ENCODE measurements at places on chromosomes 6 and 20.
A peak's percentile ranks its signal among the peaks of the same experiment; 100 is the strongest.

GRCh38 chr20:56386219-56386618 lies 5.8 kb downstream of the AURKA start:
- DNase-seq = no peak

- DNase-seq = peak; percentile 43
Observed at GRCh38 chr20:32560989-32561830, 23.9 kb downstream of the NOL4L start.

DNA sequence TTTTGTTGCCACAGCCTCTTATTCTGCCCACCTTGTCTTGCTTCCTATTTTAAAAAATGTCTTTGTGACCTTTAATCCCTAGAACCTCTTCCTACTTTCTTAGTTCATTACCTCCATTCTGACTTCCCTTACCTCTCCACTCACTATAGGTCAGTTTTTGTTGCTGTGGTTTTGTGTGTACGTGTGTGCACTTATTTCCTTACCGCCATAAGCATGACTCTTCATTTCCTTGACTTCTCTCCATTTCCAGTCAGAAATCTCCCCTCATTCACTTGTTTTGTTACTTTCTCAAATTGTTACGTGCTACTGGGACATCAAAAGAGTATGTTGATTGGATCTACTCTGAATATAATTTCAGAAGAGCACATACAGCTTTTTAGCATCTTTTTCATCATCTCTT lies 26.6 kb downstream of the SF3B5 start:
- DNase-seq = no peak

DNA sequence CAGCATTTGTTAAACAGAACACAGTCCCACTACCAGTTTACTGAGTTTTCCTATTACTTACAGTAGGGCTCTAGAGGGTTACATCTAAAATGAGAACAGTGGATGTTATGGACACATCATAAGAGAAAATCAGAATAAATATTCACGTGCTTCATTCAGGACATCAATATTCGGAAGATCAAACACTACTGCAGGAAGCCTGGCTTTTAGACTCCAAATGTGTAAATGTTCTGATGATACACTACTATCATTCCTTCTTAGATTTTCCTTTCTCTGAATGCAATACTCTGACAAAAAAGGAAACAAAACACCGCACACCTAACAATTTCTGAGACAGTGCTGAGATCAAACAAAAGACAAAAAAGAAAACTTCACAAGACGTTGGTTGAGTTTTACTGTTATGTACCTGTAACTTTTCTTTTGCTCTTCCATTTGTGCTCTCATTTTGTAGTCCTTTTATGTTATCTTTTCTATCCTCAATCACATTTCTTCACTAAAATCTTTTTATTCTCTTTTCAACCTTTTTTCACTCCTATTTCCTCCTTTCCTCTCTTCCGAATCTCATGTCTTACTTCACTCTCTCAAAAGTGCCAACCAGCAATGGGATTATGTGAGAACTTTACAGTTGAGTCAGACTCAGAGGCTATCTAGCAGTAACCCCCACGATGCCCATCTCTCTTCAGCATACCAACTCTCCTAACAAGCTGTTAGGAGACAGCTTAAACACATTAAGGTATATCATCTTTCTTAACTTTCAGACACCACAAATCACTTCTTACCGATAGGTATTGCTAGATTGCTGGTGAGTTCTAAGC lies 1.7 kb downstream of the FAM184A start:
- DNase-seq = no peak

DNA sequence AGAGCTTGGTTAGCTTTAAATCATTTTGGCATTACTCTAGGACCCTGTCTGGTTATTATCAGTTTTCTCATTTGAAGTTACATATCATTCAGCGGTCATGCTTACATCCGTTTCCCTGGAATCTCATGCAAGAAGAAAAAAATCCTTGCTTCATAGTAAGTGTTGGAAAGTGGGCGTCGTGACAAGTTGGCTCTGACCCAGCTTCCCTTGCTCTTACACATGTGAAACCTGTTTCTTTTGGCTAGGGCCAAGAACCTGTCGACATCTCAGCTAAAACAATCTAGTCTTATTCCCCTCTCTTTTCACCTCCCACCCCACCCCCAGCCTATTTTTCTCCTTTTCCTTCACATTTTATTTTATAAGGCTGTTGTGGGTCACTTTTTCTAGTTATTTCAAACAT lies 45.5 kb downstream of the ANKS1A start:
- no peak for DNase-seq

- no peak for DNase-seq
Observed at GRCh38 chr20:584161-584970, 25.7 kb downstream of the TCF15 start.

- no peak for DNase-seq
Observed at GRCh38 chr20:20430066-20430465, 62.2 kb downstream of the INSM1 start.

DNA sequence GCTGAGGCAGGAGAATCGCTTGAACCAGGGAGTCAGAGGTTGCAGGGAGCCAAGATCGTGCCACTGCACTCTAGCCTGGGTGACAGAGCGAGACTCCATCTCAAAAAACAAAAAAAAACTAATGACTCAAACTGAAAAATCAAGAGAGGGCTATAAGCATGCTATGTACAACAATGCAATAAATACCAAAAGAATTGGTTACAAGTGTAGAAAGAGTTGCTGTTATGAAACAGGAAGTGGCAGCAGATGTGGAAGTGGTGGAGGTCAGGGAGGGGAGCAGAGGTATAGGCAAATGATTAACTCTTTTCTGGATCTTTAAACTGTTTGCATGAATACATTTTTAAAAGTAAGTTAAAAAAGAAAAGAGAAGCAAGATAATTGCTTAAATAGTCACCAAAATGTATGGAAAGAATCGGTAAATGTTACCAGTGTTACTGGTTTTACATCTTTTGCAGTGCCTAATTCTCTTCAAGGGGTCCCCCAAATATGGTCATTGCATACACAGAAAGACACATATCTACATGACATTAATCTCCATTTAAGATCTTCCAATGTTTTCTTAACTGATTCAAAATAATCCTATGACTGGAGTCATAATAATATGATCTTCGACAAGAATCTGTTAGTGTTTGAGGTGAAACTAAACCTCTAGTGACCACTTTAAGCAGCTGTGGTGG lies 15.0 kb downstream of the CALHM6 start:
- DNase-seq = peak; percentile 11

- DNase-seq = no peak
Observed at GRCh38 chr6:69584913-69585729, 211.7 kb downstream of the LMBRD1 start.

DNA sequence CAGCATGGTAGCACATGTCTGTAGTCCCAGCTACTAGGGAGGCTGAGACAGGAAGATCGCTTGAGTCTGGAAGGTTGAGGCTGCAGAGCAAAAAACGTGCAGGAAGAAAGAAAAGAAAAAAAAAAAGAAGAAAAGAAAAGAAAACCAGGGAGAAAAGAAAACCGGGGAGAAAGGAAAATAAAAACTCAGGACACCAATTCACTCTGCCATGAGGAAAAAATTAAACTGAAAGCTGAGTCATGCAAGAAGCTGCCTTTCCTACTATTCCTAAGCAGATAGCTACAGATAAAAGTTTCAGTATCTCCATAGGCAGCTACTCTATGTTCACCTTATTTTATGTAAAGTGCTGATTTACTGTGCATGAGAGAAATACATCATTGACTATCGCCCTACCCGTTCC lies 10.5 kb downstream of the PTGIS start:
- no peak for DNase-seq

GRCh38 chr20:35151736-35152135 lies 4.6 kb upstream of the EDEM2 start:
- DNase-seq = no peak

DNA sequence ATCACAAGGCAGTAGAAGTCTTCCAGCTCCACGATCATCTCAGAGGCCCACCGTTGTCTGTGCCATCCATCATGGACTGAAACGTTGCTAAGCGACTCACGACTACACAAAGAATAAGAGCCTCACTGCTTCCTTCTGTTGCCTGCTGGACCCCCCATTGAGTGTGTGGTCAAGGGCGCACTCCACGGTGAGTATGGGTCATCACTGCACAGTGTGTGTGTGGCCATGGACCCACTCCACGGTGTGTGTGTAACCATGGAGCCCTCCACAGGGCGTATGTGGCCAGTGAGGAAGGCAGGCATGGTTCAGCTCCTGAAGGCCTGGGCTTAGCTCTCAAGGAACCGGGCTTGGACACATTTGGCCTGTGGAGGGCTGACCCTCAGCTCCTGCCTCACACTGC lies 123.4 kb upstream of the AFDN start:
- no peak for DNase-seq

DNA sequence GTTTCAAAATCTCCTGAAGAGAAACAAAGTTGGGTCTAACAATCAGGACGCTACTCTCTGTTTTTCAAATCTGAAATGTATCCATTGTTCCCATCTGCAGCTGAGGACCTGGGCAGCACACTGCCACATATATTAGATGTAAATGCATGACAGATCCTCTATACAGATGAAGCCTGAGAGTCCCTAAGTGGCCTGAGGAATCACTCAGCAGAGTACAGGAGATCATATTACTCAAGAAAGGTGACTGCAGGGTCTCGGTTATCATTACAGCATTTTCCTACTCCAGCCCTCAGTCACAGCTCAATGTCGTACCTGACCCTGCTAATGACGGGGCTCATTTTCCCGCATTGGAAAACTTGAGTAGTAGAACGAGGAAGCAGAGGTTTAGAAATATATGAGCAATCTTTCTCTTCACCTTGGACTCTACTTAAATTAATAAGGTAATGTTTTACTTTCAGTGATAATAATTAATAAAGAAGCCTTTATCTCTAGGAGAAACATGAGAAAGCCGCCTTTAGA lies 256.2 kb upstream of the IRAK1BP1 start:
- no peak for DNase-seq

- DNase-seq = no peak
Observed at GRCh38 chr6:90938122-90938521, 351.2 kb upstream of the MAP3K7 start.

GRCh38 chr6:116217069-116217468 lies 36.8 kb downstream of the TSPYL4 start:
- no peak for DNase-seq

Data from CD4-positive, alpha-beta T cell treated with Interleukin-17A for 4 hours (primary cell).